Lower leg skin (tissue), 4 donors: ENCODE measurements at places on chromosomes 11 and 22. TPM values are rescaled to one million over a fixed set of nuclear protein-coding genes. Genes with fewer than 3 reads are reported as not detected.

The NRXN2 gene
- 1.1 TPM for total RNA-seq

The APIP gene
- total RNA-seq, result 16.0 TPM

The SOX10 gene
- 45.2 TPM for total RNA-seq

The ELFN2 gene
- total RNA-seq, result 1.5 TPM

The APOBEC3H gene
- total RNA-seq, result not detected

The NXPE2 gene
- 0.37 TPM for total RNA-seq

The CCDC87 gene
- 0.21 TPM for total RNA-seq

The ANO3 gene
- total RNA-seq, result 0.32 TPM

The SPA17 gene
- 6.2 TPM for total RNA-seq

The LYVE1 gene
- total RNA-seq, result 14.3 TPM

The APOL1 gene
- 3.2 TPM for total RNA-seq

The ARHGEF17 gene
- 10.2 TPM for total RNA-seq

The SDF2L1 gene
- total RNA-seq, result 21.4 TPM

The TBCEL gene
- total RNA-seq, result 11.2 TPM

The BIK gene
- 9.9 TPM for total RNA-seq

The DNAJB7 gene
- total RNA-seq, result not detected

The IL18 gene
- total RNA-seq, result 231 TPM

The CLCF1 gene
- total RNA-seq, result 2.2 TPM

The B3GAT1 gene
- total RNA-seq, result 0.13 TPM

The LDHAL6A gene
- not detected for total RNA-seq

The NPAS4 gene
- total RNA-seq, result not detected

The ACTN3 gene
- not detected for total RNA-seq

The IL17REL gene
- total RNA-seq, result not detected

The LGR4 gene
- 48.2 TPM for total RNA-seq

The TRIM3 gene
- 22.5 TPM for total RNA-seq

The MYEOV gene
- total RNA-seq, result 32.2 TPM

The OR56A1 gene
- total RNA-seq, result 0.10 TPM

The GPR83 gene
- total RNA-seq, result not detected

The CRYBB1 gene
- not detected for total RNA-seq

The MMP8 gene
- not detected for total RNA-seq

The P4HA3 gene
- not detected for total RNA-seq

The TMEM191B gene
- total RNA-seq, result 0.34 TPM

The ZFP91 gene
- total RNA-seq, result 58.4 TPM
